Pancreas (tissue), 10 donors: ENCODE measurements at places on chromosomes 11 and 22.

- DNase-seq, result no peak
These were observed 30.4 kb downstream of the CYTH4 start for GRCh38 chr22:37312549-37313183.

DNA sequence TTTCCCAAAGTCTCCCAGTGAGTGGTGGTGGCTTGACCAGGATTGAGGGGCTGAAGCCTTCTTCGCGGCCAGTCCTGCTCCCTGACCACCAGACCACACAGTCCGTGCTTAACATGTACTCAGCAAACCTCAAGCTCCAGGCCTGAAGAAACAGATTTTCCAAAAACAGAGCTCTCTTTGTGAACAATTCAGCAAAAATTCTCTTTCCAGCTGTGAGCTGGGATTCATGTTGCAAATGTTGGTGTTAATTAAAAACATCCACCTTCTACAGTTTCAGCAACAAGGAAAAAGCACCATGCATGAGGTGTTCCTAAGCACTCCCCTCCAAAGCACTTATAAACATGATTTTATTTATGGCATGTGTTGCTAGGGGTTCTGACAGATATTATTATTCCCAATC, 129.5 kb downstream of the ETS1 start:
- no peak for DNase-seq

DNA sequence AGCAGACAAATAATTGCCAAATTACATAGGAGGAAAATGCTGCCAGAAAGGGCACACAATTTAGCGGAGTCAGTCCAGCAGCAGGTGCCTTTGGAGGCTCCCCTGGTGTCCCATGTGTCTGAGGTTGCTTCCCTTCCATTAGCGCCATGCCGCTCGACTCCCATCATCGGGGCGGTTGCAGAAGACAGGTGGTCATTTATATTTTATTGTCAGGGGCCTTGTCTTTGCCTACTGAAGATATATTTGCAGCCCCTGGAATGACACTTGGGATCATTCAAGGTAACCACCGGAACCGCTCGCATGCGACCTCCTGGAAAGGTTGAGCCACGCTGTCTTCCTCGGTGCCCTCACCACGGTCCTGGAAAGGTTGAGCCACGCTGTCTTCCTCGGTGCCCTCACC, 298.3 kb downstream of the TBC1D22A start:
- DNase-seq, result no peak

GRCh38 chr22:23230348-23231068, 50.2 kb downstream of the BCR start:
- peak; percentile 40 for DNase-seq

- no peak for DNase-seq
These were observed 201.5 kb upstream of the MTMR2 start for GRCh38 chr11:96125400-96125799.

DNA sequence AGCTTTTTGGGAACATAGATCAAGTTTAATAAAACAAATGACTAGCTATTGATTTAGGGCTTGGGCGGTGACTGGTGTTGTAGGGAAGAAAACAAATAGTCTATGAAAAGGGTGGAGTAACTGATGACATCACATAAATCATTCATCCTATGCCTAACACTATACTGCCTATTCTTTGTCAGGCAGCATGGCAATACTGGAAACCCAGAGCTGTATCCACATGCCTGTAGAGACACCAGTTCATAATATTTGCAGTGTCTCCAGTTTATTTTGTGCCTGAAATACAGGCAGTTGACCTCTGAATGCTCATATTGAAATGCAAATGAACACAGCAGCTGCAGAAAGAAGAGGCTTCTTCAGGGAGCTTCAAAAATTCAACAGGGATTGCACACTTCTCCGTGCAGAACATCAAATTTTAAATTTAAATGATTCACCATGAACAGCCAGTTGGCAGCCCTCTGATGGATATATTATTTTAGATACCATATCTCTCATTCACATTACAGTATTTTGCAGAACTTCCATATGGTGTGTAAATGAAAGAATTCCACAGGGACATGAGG, 283.1 kb upstream of the CTSC start:
- DNase-seq, result no peak

DNA sequence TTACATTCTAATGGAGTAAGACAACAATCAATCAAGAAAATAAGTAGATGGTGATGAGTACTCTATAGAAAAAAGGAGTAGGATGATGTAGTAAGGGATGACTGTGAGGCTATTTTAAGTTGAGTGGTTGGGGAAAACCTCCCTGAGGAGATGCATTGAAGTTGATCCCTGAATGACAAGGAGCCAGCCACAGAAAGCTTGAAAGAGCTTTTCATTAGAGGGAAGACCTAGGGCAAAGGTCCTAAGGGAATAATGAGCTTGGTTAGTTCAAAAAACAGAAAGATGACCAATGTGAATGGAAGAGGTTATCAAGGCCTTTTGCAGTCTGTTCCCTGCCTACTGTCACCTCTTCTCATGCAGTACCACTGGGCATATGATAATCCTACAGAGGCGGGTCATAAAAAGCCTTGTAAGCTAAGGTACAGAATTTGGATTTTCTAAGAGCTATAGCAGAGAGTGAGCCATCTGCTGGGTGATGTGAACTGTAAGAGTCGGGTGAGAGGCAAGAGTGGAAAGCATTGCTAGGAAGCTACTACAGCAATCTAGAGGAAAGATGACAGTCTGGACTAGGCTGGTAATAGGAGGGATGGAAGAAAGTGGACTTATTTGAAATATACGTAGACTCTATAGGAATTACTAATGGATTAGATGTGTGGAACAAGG, 3.1 kb downstream of the PPP2R1B start:
- DNase-seq, result no peak

DNA sequence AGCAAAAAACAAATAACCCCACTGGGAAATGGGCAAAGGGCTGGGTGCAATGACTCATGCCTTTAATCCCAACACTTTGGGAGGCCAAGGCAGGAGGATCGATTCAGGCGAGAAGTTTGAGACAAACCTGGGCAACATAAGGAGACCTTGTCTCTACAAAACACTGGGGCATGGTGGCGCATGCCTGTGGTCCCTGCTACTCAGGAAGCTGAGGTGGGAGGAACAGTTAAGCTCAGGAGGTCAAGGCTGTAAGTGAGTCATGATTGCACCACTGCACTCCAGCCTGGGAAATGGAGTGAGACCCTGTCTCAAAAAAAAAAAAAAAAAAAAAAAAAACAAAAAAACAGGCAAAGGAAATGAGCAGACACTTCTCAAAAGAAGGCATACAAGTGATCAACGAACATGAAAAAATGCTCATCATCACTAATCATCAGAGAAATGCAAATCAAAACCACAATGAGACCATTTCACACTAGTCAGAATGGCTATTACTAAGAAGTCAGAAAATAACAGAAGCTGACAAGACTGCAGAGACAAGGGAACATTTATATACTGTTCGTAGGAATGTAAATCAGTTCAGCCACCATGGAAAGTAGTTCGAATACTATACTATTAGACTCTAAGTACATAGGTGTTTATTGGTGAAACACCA, 48.2 kb upstream of the SMCO4 start:
- DNase-seq, result no peak

GRCh38 chr11:9851366-9851765, 187.5 kb downstream of the SWAP70 start:
- no peak for DNase-seq

DNA sequence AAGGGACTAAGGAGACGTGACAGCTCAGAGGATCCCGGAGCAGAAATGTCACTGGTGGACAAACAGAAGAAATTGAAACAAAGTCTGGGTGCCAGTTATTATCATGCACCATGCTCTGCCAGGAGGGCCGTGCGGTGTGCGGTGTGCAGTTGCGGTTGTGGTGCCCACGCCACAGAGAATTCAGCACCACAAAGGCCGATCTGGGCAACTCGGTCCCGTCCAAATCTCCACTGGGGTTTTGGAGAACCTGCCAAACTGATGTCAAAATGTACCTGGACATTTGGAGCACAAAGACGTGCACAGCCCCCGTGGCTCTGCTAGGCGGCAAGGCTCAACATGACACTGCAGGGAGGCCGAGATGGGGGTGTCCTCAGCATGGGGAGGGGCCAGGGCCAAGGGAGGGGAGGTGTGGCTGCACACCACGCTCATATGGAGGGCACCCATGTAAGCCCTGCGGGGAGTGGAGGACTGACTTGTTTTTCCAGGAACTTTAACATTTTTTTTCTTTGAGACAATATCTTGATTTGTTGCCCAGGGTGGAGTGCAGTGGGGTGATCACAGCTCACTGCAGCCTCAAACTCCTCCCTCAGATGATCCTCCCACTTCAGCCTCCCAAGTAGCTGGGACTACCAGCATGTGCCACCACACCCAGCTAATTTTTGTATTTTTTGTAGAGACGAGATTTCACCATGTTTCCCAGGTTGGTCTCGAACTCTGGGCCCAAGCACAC, 39.4 kb downstream of the GNB1L start:
- DNase-seq, result no peak

GRCh38 chr11:22808571-22809197, 20.9 kb downstream of the SVIP start:
- no peak for DNase-seq

DNA sequence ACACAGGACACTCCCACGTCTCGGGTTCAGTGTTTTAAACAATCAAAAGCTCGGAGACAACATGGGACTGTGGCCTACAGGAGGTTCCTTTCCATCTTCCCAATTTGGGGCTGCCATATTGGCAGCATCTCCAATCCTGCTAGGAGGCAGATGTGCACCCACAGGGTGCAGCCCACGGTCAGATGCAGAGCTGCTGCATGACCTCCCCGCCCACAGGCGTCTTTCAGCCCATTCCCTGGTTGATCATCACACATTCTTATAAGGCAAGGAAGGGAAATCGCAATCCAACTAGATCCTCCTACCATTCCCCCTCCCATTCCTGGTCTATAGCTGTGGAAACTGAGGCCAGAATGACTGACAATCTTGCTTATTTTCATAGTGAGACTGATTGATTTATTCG, 121.4 kb downstream of the MICAL3 start:
- no peak for DNase-seq

GRCh38 chr11:71481101-71481960, 28.3 kb downstream of the NADSYN1 start:
- DNase-seq, result no peak

GRCh38 chr22:32987081-32987631, 71.0 kb downstream of the SYN3 start:
- DNase-seq, result no peak

DNA sequence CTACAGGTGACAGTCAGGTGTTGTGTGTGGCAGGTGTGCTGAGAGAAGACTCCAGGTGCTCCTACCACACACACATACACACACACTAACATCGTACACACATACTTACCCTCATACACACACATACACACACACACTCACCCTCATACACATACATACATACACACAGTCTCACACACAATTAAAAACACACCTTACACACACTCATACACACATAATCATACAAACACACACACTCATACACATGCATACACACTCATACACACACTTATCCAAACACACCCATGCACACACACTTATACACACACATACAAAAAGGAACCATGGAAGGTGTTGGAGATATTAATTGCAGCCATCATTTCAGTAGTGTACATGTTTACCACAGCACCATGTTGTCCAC, 4.6 kb downstream of the KRTAP5-3 start:
- DNase-seq, result no peak

- no peak for DNase-seq
These were observed 4.2 kb downstream of the STARD10 start for GRCh38 chr11:72789493-72790131.

DNA sequence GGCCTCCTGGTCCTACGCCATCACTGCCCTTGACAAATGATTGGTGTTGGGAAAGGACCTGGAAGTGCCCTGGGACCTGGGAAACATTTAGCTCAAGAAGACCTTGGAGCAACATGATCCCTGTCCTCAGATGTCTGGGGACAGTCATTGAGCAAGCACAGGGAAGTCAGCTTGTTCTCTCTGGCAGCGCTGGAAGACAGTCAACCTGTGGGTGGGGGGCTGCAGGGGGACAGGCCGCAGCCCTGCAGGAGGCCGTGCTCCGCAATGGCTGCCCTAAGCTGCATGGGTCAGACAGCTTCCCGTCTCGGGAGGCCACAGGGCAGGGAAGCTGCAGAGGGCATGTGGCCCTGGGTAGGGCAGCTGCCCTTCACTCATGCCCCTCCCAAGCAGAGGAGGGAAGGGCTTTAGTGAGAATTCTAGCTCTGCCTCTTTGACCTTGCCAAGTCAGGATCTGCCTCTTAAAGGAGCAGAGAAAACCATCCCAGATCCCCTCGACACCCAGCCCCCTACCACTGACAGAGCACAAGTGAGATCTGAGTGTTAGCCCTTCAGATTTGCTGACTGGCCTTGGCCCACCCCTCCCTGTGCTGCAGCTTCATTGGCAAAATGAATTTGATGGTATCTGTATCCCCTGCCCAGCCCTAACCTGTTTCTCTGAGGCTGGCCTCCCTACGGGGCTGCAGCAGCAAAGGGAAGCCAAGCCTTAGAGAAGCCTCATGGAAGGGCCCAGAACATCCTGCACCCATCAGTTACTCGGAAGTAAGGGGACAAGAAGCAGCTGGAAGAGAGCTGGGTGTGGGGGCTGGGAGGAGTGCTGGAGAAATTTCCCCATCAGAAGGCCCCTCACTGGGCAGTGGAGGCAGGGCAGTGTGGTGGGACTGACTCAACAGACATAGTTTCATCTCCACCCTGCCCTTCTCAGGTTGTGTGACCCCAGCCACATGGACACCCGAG, 6.2 kb upstream of the SREBF2 start:
- no peak for DNase-seq

DNA sequence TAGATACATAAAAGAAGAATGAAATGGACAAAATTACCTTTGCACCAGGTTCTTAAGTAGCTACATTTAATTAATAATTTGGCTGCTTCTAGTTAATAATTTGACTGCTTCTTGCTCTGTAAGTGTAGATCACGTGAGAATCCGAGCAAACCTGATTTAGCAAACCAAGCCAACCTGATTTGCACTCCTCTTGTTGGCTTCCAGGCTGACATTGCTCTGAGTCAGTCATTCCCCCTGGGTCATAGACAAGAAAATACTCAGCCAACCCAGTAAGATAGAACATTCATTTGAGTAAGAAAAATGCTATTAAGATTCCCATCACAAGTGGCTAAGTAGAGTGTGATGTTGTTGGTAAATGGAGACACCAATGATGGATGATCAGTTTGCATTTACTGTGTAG, 304.1 kb downstream of the C11orf87 start:
- DNase-seq, result no peak

- no peak for DNase-seq
These were observed 451.3 kb downstream of the TBC1D22A start for GRCh38 chr22:47213571-47214230.

DNA sequence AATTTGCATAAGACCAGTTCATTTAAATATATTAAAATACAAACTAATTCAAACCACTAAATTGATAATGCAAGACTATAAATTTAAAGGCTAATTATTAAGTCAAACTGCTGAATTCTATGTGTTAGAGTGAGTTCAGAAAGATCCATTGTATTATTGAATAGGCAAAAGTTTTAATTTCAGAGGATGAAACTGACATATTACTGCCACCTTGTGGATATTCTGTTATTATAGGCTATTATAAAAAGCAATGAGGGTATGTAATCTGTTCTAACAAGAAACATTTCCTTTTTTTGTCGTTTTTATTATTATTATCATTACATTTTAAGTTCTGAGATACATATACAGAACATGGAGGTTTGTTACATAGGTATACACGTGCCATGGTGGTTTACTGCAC, 20.9 kb upstream of the NAALAD2 start:
- DNase-seq, result no peak
